ENCODE measurements at places on chromosomes 6 and 20.

DNA sequence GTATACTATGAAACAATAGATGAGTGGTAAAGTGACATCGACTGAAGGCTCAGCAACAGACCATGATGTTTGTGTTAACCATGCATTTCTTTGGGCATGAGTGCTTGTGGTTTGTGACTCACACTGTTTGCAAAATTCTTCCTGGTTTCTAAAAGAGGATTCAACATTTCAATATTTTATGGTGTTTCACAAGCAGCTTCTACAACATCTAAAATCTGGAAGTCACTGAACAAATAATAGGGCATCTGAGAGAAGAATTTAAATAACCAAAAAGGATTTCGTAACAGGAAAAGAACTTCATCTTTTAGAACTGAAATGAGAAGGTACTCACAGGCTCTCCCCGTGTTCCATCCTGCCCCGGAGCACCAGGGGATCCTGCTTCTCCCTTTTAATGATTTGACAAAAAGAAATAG is 146.2 kb downstream of the COL21A1 start:
- peak; percentile 96 for DNase-seq

DNA sequence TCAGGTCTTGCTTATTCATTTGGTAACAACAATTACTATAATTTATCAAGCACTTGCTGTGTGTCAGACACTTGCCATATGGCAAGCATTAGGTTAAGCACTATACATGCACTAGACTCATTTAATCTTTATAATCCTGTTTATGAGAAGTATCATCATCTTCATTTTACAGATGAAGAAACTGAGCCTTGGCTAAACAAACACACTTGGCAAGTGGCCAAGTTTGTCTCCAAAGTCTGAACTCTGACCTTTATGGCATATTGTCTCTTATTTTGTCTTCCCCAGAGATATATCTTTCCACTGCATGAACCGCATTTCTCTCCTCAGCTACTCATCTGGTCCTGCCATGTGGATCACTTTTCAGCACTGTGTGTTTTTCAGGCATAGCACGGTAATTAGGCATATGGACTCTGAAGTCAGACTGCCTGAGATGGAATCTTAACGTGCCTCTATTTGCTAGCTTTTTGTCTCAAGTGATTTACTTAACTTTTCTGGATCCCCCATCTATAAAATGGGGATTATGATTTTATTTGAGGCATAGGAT is 4.7 kb downstream of the ADGRF5 start:
- DNase-seq: no peak

DNA sequence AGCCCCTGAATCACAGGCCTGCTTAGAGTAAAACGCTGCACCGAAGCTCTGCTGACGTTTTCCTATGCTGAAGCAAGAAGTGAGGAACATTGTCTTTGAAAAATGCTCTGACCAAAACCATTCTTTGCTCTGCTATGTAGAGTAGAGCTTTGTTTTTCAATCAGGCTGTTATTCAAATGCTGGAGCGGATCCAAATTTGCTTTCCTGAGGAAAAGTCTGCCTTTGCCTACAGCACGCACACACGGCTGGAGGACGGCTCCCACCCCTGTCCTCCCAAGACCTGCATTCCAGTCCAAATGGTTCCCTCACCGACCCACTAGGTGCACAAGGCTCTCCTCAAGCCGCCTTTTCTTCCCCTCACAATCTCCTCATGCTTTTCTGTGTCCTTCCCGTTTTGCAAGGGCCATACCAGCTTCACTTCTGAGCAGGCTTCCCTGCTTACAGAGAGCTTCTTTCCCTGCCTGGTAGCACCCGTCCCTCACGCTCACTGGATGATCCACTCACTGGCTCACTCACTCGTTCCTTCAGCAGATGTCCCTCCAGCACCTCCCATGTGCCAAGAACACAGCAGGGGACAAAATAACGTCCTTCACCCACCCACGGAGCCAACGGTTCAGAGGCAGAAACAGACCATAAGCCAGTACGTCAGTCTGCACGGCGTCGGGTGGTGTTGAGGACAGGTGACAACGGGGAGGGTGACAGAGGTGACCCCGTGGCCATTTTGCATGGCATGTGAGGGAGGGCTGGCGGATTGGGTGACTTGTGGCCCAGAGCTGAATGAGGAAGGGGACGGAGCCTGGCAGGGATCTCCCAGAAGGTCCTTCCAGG is 137.9 kb upstream of the NEDD9 start:
- DNase-seq: no peak

GRCh38 chr6:40922281-40922680 is 116.7 kb downstream of the UNC5CL start:
- no peak for DNase-seq

GRCh38 chr6:20943922-20944321 is 409.7 kb downstream of the CDKAL1 start:
- no peak for DNase-seq
